ENCODE measurements at places on chromosomes 3 and 15. TPM values are rescaled to one million over a fixed set of nuclear protein-coding genes. Genes with fewer than 3 reads are reported as not detected.

Gene CXCR6
- total RNA-seq = not detected

Gene BCHE
- 0.31 TPM for total RNA-seq

Gene ARL8B
- total RNA-seq = 61.0 TPM

Gene LSAMP
- total RNA-seq = 0.19 TPM

Gene TMEM266
- 0.06 TPM for total RNA-seq

Gene LRRC31
- not detected for total RNA-seq

Gene CALML4
- total RNA-seq = 2.9 TPM

Gene THUMPD3
- 56.4 TPM for total RNA-seq
